Stimulated activated CD4-positive, alpha-beta T cell treated with anti-CD3 and anti-CD28 coated beads, Interleukin-15, amount 100 ng/mL, for 1 hour (primary cell): ENCODE measurements at places on chromosomes 12 and 14.

- DNase-seq = no peak
Measured at GRCh38 chr14:101717663-101718490, 43.6 kb upstream of the PPP2R5C start.

- no peak for DNase-seq
Measured at GRCh38 chr12:57750561-57751431, 1.3 kb downstream of the CDK4 start.

GRCh38 chr12:130280231-130280630 lies 57.5 kb upstream of the PIWIL1 start:
- no peak for DNase-seq

GRCh38 chr12:120235369-120236323 lies 29.9 kb downstream of the PXN start:
- no peak for DNase-seq

- no peak for DNase-seq
Measured at GRCh38 chr12:123900871-123901376, 71.7 kb downstream of the CCDC92 start.

DNA sequence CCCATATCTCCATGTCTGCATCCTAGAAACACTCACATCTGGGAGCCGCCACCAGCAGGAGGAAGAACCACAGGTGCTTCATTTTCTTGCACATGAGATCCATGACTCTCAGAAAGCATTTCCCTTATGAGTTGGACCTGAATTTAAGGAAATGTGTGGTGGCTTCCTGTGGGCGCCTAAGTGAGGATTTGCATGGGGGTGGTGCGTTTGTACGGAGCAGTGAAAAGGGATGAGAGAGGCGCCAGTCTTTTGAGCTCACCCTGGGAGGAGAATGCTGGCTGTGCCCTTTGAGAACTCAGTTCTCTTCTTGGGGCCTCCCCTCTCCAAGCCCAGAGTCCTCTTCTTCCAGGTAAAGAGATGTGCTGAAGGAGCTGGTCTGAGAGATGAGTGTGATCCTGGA lies 895.7 kb downstream of the TMEM121 start:
- no peak for DNase-seq

DNA sequence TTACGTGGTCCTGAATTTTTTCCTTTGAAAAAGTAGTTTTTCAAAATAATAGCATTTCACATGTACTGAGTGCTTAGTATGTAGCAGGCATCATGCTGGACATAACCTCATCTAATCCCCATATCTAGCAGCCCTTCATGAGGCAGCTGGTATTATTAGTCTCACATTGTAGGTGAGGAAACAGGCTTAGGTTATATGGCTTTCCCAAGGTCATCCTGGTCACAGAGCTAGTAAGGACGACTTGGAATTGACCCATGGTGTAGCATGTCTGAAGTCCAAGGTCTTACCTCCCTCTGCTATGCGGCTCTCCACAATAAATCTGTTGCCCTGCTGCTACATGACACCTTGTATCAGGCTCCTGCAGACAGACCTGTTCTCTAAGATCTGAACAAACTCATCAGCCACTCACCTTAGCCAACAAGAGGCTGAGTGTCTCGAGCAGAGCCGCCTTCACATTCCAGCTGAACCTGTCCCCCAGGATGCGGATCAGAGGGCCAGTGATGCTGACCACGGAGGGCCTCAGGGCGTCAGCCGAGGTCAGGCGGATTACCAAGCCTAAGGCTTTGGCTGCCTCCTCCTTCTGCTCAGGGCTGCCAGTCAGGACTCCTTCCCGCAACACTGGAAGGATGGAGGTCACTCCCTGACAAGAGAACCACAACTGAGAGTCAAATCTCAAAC lies 19.7 kb upstream of the RAB35 start:
- no peak for DNase-seq

DNA sequence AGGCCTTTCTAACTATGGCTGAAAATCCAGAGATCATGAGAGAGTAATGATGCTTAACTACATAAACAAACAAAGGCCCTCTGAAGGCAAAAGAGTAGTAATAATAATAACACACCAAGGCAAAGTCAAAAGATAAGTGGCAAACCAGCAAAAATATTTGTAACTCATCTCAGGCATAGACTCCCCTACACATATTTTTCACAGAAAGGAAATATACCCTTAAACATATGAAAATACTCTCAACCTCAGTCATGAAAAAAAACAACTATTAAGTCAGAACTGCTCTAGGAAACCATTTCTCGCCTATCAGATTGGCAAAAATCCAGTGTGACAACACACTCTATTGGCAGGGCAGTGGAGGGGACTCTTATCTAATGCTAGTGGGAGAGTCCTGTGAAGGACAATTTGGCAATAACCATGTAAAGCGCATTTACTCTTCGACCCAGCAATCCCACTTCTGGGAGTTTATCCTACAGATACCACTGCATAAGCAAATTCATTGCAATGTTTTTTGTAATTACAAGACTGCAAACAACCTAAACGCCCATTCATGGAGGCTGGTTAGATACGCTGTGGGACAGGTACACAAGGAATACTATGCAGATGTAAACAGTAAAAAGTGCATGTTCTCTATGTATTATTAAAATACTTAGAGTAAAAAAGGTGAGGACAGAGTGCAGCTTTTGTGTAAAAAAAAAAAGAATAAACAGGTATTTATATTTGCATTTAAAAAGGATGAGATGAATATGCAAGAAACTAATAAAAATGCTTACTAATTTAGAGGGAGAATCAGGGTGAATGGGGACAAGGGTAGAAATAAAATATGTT lies 26.0 kb upstream of the IL22 start:
- DNase-seq = no peak

- peak; percentile 75 for DNase-seq
Measured at GRCh38 chr12:127165567-127166392, 1101.2 kb upstream of the TMEM132C start.
